DND-41 (cell line): ENCODE measurements at places on chromosomes 2 and 18.

- H3K36me3 ChIP-seq = peaks cover 81% of the 10 kb centered on the region
- 0 out of 2 replicates have a peak, but pooled peaks cover 2% of the 10 kb centered on the region for H3K4me1 ChIP-seq
- no peak overlapping the region for H3K4me3 ChIP-seq
- H3K27me3 ChIP-seq = no peaks in the 10 kb centered on the region
- DNase-seq = no peak
These were observed 107.8 kb downstream of the IKZF2 start for GRCh38 chr2:213043566-213043965.

DNA sequence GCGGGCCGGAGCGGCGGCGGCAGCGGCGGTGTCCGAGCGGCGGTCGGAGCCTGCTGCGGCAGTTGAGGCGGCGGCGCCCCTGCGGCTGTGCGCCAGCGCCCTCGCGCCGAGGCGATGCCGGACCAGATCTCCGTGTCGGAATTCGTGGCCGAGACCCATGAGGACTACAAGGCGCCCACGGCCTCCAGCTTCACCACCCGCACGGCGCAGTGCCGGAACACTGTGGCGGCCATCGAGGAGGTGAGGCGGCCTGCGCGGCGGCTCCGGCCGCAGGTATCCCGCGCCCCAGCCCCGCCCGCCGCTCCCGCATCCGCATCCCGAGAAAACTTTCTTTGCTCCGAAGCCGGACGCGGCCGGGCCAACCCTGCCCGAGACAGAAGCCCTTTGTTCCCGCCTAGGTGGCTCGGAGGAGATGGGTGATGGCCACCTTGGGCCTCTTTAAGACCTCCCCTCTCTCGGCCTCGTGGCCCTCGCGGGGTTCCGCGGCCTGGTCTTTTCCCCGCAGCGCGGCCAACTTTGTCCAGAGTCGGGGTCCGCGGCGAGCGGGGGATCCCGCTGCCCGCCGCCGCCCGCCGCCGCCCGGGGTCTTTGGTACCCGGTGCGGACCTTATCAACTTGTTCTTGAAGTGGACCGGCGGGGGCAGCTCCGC lies 504 bp downstream of the ASAP2 start:
- H3K27ac ChIP-seq = peak overlapping the region; percentile 44
- no peaks in the 10 kb centered on the region for H3K27me3 ChIP-seq
- peaks cover 1% of the 10 kb centered on the region for H3K36me3 ChIP-seq
- DNase-seq = peak; percentile 18
- peaks cover 34% of the 10 kb centered on the region for H3K4me1 ChIP-seq
- peak overlapping the region; percentile 76 for H3K4me3 ChIP-seq

- H3K27ac ChIP-seq = no peak overlapping the region
- peak; percentile 32 for DNase-seq
- H3K4me3 ChIP-seq = no peak overlapping the region
- 0 out of 2 replicates have a peak, but pooled peaks cover 6% of the 10 kb centered on the region for H3K4me1 ChIP-seq
These were observed 349.0 kb upstream of the PKDCC start for GRCh38 chr2:41698678-41699422.

DNA sequence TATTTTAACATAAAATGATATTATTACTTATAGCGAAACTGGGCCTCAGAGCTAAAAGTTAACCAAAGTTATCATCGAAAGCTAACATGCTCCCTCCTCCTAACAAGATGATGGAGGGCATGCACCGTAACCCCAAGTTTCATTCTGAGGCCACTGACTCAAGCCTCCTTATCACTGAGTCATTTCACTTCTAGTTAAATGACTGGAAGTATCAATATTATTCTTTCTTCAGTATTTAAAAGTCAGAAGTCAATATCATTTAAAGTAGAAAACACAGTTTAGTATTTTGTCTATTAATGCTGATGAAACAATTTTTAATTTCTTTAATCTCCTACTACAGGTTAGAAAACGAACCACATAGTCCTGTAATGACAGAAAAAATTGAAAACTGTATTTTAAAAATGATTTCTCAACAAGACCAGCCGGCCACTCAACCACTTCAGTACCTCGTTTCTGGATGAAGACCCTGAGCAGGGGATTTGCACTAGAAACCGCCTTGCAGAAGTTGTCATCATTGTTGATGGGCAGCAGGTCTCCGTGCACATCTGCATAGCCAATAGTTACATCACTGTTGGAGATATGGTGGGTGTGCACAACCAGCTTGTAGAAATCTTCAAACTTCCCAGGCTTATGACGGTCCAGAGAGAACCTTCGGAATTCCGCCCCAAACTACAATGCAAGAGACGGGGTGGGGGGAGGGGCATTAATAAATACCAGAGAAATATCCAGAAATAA lies 44.9 kb downstream of the PARD6G start:
- no peaks in the 10 kb centered on the region for H3K4me1 ChIP-seq
- H3K27ac ChIP-seq = no peak overlapping the region
- no peaks in the 10 kb centered on the region for H3K36me3 ChIP-seq
- no peak overlapping the region for H3K4me3 ChIP-seq
- DNase-seq = no peak

DNA sequence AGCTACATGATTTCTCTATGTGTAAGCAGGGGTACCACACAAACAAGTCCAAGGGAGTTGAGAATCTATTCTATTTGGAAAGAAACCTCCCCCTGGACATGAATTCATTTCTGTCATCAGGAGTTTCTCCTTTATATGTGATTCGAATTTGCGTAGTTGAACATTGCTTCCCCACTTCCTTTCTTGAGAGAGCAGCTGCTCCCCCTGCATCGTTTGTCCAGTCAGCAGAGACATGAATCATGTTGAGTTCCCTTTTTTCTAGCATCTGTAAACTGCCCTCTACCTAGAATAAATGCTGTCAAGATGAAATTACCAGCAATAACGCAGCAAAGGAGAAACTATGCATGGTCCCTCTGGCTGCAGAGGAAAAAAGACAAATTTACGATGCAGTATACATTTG lies 73.8 kb downstream of the KIF5C start:
- H3K27ac ChIP-seq = no peak overlapping the region
- no peaks in the 10 kb centered on the region for H3K4me1 ChIP-seq
- no peaks in the 10 kb centered on the region for H3K27me3 ChIP-seq
- no peak overlapping the region for H3K4me3 ChIP-seq
- no peak for DNase-seq

- peaks cover 22% of the 10 kb centered on the region for H3K27me3 ChIP-seq
- H3K36me3 ChIP-seq = no peaks in the 10 kb centered on the region
- no peak overlapping the region for H3K4me3 ChIP-seq
- no peak overlapping the region for H3K27ac ChIP-seq
These were observed 82.8 kb downstream of the NRP2 start for GRCh38 chr2:205765151-205765550.
